ENCODE measurements at places on chromosomes 1 and 21.

DNA sequence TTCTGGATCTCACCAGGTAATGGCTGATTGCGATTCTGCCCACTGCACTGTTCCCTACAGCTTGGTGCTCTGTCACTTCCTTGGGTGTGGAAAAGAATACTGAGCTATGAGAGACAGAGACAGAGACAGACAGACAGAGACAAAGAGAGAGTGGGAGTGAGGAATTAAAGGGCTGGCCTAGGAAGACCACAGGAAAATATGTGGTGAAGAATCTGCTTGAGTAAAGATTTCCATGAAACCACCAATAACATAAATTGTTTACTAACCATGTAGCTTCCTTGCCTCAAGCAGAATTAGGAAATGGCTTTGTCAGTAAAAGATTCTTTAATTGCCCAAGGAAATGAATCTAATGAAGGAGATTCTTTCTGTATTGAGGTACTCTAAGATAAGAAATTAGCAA lies 54.4 kb downstream of the MPZL1 start:
- no peak for DNase-seq

- DNase-seq = no peak
Observed at GRCh38 chr1:201313086-201313485, 29.8 kb downstream of the PKP1 start.

GRCh38 chr1:55993646-55994318 lies 585.6 kb downstream of the PLPP3 start:
- no peak for DNase-seq

DNA sequence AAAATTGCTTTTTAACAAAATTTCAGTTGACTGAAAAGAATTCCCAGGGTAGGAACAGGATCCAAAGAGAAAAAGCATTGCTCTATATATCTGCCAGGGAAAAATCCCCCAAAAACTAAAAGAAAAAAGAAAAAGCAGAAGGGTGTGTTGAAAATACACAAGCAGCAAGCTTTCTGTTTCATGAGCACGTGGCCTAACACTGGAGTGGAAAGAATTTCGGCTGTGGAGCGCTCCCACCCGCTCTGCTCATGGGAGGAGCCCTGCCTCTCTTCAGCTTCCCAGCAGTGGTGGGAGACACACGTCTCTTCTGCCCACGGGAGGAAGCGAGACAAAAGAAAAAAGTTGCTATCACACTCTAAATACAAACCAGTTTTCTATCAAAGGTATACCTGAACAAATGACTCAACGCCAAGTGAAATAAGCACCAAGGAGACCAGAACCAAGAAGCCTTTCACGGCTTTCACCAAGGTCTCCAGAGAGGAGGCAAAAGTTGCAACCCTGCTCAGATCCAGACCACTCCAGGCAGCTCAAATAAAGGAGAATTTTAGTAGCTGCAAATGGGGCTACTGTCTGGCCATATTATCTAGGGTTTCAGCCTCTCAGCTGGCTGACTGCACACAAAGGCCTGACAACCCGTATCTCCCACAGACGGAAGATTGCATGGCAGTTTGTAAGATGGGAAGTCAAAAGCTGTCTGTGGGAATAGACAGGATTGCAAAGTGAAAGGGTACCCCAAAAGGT lies 29.5 kb upstream of the ZNF496 start:
- DNase-seq = peak; percentile 73

- DNase-seq = peak; percentile 5
Observed at GRCh38 chr1:66012106-66012784, 219.6 kb downstream of the PDE4B start.

GRCh38 chr1:54774820-54775498 lies 10.6 kb upstream of the PARS2 start:
- no peak for DNase-seq

DNA sequence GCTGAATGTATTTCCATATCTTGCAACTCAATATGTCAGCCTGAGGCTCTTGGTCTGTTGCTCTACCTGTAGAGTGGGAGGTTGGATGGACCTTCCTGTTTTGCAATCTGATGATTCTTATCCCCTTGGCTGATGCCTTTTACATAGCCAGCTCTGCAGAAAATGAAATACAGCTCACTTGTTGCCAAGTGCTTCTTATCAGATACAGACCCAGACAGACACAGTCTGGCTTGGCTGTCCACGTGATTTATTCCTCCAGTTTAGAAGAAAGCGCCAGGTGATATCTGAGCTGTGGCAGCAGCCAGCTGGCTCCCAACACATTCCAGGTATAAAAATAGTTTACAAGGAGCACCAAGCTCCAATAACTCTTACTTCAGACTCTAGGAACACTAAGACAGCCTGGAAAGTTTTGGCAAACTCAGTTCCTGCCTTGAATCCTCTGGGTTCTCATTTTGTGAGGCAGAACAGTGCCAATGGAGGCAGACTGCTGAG lies 479.2 kb upstream of the USP24 start:
- no peak for DNase-seq

DNA sequence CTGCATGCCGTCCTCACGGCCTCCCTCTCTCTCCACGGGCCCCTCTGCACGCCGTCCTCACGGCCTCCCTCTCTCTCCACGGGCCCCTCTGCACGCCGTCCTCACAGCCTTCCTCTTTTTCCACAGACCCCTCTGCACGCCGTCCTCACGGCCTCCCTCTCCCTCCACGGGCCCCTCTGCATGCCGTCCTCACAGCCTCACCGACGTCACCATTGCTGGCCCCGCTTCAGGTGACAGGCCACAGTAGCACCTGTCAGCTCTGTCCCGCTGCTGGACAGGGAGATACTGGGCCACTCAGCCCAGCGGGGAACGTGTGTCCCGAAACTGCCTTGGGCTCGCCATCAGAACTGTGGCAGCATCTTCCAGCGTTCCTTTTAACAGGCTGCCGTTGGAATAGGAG lies 82.8 kb upstream of the COL6A1 start:
- DNase-seq = no peak

- peak; percentile 16 for DNase-seq
Observed at GRCh38 chr1:159009287-159009686, 420 bp upstream of the IFI16 start.

- DNase-seq = peak; percentile 28
Observed at GRCh38 chr1:93958726-93959100, 49.5 kb upstream of the GCLM start.

- DNase-seq = no peak
Observed at GRCh38 chr1:33716976-33717688, 146.7 kb upstream of the HMGB4 start.

GRCh38 chr21:27260728-27261127 lies 293.8 kb upstream of the ADAMTS5 start:
- DNase-seq = no peak

- DNase-seq = peak; percentile 38
Observed at GRCh38 chr1:41313661-41314131, 47.5 kb upstream of the FOXO6 start.

GRCh38 chr1:157577420-157577819 lies 20.5 kb downstream of the FCRL4 start:
- no peak for DNase-seq

- no peak for DNase-seq
Observed at GRCh38 chr1:25794325-25794724, 5.7 kb upstream of the SELENON start.

GRCh38 chr1:202625416-202626360 lies 84.6 kb downstream of the SYT2 start:
- peak; percentile 73 for DNase-seq

DNA sequence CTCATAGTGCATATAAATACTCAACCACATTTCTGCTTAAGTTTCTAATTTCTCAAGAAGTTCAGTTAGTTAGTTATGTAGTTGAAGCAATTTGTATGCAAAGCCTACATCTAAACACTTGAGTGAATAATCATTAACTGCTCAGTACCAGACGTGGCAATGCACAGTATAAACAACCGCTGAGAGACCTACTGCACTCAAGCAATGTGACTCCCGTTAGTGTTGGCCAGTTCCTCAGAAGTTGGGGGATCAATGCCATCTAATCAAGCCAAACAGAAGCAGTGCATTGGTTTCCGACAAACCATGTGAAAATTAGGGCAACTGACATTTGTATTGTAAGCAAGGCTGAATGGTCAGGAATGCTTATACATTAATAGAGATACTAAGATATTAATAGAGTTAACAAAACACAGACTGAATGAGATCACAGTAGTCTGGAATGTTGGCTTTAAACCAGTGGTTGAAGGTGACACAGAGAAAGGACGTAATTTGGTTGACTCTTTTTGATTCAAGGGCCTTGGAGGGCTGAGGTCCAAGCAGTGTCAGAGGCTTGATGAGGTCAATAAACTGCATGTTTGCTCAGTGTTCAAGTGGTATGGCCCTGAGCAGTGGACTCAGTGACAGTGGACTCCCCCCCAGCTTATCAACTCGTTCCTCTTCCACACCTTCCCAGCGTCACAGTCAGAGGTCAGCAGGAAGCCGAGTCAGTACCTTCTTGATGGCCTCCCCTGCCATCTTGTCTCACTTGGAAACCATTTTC lies 255.5 kb downstream of the CTH start:
- DNase-seq = no peak

- DNase-seq = no peak
Observed at GRCh38 chr1:10877894-10878293, 81.4 kb upstream of the CASZ1 start.

DNA sequence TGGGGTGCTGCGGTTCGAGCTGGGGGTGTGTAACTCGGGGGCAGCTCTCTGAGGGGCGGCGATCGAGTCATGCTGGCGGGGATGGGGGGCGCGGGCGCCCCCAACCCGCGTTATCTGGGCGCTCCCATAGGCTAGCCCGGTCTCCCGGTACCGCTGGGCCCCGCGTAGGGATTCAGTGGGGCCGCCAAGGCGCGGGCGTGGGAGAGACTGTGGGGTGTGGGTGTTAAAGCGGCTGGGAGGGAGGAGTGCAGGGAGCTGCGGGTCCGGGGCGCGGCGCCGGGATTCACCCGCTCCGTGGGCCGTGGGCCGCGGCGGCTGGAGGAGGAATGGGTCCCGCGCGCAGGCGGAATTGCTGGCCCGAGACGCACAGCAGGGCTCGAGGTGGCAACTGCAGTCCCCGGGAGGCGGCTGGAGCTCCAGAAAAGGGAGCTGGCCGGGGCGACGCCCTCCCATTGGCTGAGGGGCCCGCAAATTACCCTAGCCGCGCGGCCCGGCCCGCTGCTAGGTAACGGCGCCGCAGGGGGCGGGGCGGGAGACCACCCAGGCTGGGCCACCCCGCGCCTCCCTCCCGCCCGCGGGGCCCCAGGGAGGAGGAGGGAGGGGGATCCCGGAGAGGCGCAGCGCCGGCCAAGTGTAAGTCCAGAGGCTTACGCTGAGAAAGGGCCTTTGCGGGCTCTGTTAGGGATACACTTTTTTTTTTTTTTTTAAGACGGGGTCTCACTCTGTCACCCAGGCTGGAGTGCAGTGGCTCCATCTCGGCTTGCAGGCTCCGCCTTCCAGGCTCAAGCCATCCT lies at the start of gene PTCH2:
TSS of gene PTCH2 (minus strand) at position 392 of the 794 bp plus-strand sequence. CDS start at position 71, 321 bp downstream.
- peak; percentile 34 for DNase-seq

DNA sequence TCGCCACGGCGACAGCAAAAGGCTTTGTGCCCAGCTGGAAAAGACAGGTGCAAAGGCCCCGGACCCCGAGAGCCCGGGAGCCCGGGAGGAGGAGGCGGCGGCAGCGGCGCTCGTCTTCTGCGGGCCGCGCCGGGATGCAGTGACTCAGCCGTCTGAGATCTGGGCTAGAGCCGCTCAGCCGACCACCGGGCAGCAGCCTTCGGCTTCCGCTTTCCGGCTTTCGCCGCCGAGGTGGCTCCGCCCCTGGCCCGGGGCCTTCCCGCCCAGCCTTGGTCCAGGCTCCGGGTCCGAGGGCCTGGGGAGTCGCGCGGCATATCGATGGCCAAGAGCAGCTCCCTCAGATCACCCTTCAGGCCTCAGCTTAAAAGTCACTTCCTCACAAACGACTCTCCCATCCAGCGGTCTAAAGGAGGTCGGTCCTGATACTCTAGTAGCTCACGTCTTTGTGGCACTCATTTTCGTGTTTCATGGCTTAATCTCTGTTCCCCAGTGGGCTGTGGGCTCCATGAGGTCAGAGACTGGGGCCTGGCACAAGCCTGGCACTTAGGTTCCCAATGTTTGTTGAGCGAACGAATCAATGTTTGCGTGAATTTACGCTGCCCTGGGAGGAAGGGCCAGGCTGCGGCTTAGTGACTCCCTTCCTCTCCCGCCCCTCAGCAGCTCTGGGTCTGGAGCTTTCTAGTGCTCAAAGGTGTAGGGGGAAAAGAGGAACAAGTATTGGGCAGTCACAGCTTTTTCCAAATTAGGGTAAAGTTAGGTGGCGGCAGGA lies at the start of gene PHTF1:
TSS of gene PHTF1 (minus strand) at position 154 of the 769 bp plus-strand sequence. CDS start 783 bp downstream, outside the sequence.
- peak; percentile 92 for DNase-seq

DNA sequence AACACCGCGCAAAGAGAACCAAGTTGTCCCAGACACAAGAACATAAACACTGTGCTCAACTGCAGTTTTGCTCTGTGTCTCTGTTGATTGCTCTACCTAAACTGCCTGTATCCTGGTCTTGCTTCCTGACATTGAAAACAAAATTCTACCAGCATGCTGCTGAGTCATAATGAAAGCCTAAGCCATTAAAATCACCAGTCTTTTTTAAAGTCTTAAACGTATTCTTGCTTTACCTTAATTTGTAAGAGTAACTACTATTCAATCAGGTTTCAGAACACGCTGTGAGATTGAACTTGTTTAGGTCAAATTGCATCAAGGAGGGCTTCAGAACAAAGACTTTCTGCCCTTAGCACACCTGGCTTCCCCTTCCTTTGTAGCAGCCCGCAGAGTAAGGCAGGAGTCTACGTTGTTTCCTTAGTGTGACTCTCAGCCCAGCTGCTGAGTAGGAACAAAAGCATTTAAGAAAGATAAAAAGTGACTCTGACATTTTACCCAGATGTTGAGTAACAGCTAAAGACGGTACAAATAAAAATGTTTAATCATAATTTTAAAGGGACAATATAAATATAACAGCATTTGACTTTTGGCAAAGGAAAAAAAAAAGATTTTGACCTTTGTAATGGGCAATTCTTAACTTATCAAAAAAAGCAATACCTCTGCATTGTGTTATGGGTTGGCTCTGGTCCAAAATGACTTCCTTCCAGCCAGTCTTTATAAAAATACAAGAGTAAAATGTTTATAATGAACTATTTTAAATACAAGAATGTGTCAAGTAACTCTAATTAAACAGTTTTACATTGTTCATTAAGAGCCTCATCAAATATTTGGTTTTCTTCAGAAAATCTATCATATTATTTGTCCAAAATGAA lies 186.9 kb upstream of the ADGRL4 start:
- no peak for DNase-seq

DNA sequence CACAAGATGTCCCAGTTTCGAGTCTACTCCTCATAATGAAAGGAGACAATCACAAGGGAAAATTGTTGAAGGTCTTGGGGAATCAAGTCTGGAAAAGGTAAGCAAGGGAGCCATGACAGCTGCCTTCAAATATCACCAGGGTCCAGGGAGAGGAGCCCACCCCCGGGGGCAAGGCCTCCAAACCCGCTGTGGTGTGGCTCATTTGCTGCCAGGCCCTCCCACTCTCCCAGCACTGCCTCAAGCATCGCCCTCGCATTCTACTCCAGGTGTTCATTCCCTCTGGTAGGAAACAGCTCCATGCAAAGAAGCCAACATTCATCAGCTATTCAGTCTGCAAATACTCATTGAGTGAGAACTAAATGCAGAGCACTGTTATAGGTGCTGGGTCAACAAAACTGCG lies 8.6 kb downstream of the S100A9 start:
- DNase-seq = no peak
